Activated T-cell treated with anti-CD3 and anti-CD28 coated beads, Interleukin-2, amount 50 U/mL, for 72 hours (primary cell): ENCODE measurements at places on chromosomes 11 and 22.
A peak's percentile ranks its signal among the peaks of the same experiment; 100 is the strongest.

DNA sequence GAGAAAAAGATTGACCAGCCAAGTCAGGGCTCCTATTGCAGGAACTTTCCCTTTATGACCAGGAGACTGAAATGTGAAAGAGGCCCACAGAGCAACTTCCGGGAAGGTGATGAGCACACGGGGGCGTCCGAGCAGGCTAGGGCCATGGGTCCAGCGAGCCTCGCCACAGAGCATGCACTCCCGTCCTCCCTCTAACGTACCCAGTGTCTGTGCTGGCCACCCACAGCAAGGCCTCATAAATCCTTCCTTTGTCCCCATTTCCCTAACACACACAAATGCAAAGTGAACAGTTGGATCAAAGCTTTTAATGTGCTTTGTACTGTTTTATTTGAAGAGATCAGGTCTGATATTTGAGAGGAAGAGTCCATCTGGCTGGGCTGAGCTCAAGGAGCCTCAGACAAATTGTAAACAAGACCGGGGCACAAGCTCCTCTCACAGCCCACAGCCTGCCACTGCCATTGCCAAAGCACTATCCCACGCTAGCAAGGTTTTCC lies 44.3 kb downstream of the BLID start:
- no peak for DNase-seq

DNA sequence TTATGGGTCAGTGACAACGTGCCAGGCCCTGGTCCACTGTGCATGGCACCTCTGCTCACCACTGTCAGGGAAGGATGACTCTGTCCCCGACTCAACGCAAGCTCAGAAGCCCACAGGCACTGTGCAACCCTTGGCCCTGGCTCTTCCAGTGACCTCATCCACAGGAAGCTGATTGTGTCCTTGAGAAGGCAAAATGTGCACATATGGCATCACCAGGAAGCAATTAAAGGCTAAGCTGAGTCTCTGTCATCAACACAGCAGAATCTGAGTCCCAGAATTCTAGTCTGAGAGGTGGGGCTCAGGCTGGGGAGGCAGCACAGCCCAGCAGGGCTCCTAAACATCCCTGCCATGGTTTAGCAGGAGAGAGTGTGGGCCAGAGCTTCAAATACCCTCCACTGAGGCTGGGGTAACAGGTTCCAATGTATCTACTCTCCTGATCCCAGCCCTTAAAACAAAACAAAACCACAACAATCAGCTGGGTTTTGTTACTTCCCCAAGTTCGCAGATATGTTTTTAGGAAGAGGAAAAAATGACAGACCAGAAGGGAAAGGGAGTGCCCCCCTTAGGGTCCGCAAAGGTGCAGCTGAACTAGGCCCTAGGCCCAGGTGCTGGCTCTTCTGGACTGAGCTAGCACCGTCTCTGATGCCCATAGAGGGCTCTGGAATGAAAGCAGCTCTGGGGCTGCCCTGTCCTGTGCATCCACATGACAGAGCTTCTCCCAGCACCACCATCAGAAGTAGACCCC lies 33.5 kb upstream of the GNAZ start:
- peak; percentile 13 for DNase-seq

DNA sequence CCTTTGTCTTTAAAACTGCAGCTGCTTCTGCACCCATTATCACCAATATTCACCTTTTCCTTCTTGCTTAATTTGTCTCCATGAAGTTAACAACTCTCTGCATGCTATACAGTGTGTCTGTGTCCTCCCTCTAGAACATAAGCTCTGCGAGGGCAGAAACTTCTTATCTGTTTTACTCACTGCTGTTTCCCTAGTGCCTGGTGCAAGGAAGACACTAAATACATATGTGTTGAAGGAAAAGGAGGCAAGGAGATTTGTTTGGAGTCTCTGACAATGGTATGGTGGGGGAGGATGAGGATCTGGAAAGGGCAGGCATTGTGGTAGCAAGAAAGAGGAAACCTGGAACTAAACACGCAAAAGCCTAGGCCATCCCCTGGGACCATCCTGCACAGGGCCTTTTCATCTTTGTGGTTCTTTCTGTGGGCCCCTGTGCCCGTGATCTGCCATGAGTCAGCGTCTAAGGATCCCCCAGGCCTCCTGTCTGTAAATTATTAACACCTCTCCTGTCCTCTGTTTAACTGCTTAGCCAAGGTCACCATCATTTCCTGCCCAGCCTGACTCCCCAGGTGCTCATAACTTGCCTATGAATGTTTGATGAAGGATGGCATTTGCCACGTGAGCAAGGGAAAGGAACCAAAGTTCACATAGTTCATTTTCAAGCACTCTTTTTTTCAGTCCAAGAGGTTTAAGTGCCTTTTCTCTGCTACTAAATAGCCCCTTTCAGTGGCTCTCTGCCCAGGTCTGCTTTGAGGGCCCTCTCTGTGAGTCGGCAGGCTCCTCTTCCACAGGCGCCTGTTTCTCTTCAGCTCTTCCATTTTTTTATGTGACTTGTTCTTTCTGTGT lies 131.1 kb downstream of the RASSF10 start:
- no peak for DNase-seq

GRCh38 chr11:39817241-39817640 lies 1642.2 kb downstream of the LRRC4C start:
- no peak for DNase-seq

DNA sequence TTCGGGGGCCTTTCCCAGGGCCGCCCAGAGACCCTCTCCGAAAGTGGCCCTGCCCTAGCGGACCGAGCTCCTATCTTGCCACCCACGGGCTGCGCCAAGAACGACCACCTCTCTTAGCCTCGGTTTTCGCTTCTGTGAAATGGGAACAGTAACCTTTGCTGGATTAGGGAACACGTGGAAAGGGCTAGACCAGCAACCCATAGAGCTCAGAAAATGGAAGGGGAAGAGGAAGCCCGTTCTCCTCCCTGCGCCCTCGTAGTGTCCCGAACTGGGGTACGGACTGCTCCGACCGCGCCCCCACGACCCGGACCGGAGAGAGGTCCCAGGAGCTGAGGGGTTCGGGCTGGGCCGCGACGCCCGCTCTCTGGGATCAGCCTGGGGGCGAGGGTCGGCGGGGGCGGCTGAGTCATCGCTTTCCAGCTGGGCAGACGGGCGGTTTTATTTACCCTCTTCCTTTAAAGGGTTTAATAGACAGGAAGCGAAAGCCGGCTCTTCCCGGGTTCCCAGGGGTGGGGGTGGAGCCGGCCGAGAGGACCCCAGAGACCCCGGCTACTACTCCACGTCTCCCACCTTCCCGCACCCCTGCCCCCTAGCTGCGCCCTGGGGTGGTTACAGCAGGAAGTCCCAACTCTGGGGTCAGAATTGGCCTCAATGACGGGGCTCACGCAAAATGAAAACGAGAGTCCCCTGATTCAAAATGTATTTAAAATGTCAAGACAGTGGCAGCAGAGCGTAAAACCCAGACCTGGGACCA lies 907 bp upstream of the PHLDA2 start:
- peak; percentile 74 for DNase-seq

DNA sequence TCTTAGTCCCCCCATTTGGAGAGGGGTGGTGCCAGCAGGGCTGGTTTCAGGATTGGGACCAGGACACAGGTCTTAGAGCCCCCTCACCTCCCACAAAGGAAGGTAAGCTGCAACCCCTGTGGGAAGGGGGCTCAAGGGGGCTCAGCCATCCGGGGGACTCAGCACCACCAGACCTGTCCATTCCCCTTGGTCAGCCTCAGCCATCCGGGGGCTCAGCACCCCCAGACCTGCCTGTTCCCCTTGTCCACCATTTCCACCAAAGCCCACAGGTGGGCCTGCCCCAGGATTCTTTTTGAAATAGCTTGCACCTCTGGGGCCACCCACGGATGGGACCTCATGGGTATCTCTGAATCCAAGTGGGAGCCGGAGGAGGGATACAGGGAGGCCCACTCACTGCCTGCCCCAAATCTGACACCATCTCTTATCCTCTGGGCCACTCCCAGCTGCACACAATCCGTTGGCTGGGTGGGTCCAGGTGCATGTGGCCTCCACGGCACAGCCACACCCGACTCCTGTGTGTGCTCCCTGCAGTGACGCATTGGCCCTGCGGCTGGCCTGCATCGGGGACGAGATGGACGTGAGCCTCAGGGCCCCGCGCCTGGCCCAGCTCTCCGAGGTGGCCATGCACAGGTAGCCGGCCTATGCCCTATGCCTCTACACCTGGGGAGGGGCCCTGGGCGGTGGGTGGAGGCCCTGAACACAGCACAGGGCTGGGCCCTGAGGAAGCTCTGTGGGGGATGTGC lies 15.9 kb downstream of the MCAT start:
- DNase-seq: no peak

DNA sequence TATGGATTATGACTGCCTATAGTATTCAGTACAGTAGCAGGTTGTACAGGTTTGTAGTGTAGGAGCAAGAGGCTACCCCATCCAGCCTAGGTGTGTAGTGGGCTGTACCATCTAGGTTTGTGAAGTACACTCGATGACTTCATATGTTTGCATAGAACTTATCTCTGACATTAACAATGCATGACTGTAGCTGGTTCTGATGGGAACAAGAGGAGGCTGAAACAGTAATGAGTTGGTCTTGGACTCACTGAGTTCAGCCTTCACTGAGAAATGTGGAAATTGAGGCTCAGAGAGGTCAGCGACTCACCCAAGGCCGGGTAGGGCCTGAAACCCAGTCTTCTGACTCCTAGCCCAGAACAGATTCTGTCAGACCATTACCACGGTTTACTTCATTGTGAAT lies 13.0 kb downstream of the MYO7A start:
- peak; percentile 25 for DNase-seq

DNA sequence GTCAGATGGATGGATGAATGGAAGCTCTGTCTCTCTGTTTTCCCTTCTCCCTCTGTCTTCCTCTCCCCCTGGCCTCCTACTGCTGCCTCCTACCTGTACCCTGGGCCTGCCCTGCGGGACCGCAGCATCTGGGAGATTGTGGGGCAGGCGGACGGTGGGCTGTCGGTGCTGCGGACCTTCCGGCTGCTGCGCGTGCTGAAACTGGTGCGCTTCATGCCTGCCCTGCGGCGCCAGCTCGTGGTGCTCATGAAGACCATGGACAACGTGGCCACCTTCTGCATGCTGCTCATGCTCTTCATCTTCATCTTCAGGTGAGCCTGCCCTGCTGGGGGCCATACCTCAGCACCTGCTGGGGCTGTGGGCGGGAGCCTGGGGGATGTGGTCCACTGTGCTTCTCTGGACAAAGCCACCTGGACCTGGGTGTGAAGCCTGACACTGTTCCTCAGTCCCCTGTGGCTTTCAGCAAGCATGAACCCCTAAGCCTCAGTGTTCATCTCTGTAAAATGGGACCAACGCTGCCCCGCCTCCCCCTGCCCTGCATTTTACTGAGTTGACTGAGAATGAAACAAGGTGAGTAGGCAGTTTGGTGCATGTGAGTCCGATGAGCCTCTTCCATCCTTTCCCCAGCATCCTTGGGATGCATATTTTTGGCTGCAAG lies 88.4 kb downstream of the CACNA1I start:
- no peak for DNase-seq

GRCh38 chr11:117546431-117547194 lies 219.0 kb downstream of the CEP164 start:
- DNase-seq: no peak

DNA sequence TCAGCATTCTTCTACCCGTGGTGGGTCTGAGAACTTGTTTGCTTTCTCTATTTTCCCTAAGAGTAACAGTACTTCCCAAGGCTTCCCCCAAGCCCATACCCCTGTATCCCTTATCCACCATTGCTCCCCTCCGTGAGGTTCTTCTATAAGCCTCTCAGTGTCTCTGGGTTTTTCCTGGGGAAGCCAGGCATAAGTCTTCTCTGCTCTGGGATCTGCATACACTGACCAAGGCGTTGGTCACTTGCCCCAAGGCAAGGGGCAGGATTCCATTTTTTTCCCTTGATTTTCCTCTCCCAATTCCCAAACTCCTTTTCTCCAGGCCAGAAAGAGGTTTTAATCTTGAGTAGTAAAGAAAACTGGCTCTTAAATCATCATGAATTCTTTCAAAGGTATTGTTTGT lies 27.2 kb upstream of the NCAM1 start:
- no peak for DNase-seq

DNA sequence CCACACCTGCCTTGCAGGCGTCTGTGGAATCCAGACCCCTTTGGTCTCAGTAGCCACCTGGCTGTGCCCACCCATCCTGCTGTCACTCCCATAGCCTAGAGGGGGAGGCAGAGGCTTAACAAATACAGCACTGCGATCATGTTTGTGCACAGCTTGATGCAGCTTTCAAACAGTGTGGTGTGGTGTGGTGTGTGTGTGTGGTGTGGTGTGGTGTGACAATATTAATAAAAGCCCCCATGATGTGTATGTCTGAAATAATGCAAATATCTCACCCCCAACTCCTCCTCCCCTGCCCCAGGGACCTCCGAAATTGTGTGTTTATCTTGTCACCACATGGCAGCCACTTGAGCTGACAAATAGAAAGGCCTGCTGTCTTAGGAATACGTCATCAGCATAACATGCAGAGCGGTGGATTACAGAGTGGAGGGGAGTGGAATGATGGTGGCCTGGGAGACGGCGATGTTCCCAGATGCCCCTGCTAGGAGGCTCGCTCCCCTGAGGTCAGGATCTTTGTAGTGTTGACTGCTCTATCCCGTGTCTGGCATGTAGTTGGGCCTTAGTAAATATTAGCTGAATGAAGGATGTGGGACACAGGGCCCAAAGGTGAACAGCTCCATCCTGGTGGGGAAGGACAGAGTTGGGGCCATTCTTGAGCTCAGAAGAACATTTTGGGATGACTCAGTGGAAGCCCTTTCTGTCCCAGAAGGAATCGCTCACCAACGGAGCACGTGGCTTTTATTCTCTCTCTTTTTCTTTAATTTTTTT lies 2.8 kb downstream of the PDXP start:
- DNase-seq: no peak

DNA sequence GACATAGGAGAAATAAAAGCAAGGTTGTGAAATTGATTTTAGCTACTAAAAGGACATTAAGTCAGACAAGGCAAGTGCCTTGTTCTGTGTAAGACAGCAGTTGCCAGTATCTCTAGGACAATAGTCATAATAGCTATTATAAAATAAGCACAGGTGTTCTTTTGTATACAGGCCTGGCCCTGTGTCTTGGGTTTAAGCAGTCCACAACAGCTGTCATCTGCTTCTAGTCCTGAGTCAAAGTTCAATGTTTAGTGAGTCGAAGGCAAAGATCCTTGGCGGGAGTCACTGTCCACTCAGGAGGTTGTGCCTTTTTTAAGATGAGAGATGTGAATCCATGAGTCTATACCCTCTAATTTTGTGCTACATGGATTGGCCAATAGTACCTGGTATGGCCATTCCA lies 79.5 kb downstream of the SC5D start:
- no peak for DNase-seq

- no peak for DNase-seq
Measured at GRCh38 chr22:38900677-38901076, 28.7 kb upstream of the CBX6 start.

GRCh38 chr11:89175796-89176195 lies 1.9 kb upstream of the TYR start:
- no peak for DNase-seq

DNA sequence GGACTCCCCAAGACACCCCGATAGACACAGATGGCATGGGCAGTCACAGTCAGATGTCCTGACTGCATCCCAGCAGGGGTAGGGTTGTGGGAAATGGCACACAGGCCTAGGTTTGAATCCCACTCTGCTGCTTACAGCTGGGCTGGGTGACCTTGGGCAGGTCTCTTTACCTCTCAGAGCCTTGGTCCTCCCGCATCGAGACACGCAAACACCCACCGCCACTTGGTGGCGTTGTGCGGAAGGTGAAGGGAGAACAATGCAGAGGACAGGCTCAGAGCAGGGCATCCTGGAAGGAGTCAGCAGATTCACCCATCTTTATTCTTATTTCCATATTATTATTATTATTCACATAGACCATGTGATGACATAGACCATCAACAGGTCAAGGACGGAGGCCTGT lies 140.5 kb downstream of the MIAT start:
- DNase-seq: no peak
